Karpas-422 (cell line): ENCODE measurements at places on chromosomes 4 and X. TPM values are rescaled to one million over a fixed set of nuclear protein-coding genes. Genes with fewer than 3 reads are reported as not detected.

The NAA11 gene
- not detected in 2 replicates for total RNA-seq

DNA sequence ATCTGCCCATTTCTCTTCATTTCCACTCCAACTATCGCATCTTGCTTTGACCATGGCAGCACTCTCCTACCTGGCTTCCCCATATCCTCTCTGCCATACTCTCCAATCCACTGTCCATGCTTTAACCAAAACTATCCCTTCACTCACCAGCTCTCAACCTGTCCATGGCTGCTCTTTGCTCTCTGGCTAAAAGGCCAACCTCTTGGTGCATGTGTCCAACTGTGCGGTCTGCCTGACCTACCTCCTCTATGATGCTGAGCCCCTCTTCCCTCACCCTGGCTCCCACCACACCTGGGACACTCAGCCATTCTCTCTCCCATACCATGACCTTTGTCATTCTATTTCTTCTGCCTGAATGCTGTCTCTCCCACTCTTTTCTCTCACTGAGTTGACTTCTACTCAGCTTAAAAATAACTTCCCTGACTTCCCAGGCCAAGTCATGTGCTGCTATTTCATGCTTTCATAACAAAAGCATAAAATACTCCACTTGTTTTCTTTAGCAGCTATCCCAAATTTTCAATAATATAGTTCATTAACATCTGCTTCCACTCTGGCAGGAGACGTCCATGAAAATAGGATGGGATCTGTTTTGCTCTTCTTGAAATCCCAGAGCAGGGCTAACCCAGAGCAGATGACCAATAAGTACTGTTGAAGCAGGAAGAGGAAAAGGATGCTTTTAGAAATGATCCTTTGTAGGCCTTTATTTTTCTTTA, 29.8 kb upstream of the KLF3 start:
- no peak overlapping the region for H3K4me3 ChIP-seq
- no peaks in the 10 kb centered on the region for H3K36me3 ChIP-seq
- H3K27me3 ChIP-seq = no peaks in the 10 kb centered on the region
- DNase-seq = no peak
- no peaks in the 10 kb centered on the region for H3K4me1 ChIP-seq

- H3K27ac ChIP-seq = no peak overlapping the region
- H3K36me3 ChIP-seq = no peaks in the 10 kb centered on the region
- H3K4me1 ChIP-seq = no peaks in the 10 kb centered on the region
- no peak for DNase-seq
Observed at GRCh38 chr4:126004941-126005340, 690.2 kb downstream of the FAT4 start.

The SHROOM3 gene
- total RNA-seq = 0.32 and 0.78 TPM in 2 replicates

DNA sequence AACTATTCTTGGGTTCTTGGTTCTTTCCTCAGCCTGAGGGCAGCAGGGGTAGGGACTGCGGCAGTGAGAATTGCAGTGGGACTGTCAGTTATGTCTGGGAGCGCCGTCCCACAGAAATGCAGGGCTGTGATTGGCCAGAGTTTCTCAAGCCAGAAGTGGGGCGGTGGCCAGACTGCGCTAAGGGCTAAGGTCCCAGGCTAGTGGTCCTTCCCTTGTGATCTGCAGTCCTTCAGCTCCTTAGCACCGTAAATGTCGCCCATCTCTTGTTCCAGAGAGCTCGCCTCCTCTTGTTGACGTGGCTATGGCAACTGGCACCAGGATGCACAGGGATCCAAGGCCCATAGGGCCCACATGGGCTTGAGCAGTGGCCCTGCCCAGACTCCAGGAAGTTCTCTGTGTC, 223.5 kb downstream of the GRIA2 start:
- no peak overlapping the region for H3K27ac ChIP-seq
- peak; percentile 20 for DNase-seq
- H3K4me1 ChIP-seq = no peaks in the 10 kb centered on the region
- no peaks in the 10 kb centered on the region for H3K36me3 ChIP-seq

- H3K27ac ChIP-seq = no peak overlapping the region
- H3K27me3 ChIP-seq = no peaks in the 10 kb centered on the region
- H3K36me3 ChIP-seq = no peaks in the 10 kb centered on the region
- DNase-seq = no peak
- H3K4me3 ChIP-seq = no peak overlapping the region
- no peaks in the 10 kb centered on the region for H3K4me1 ChIP-seq
Observed at GRCh38 chr4:177485528-177485927, 43.3 kb upstream of the AGA start.
